ENCODE measurements at places on chromosomes 4 and X.

DNA sequence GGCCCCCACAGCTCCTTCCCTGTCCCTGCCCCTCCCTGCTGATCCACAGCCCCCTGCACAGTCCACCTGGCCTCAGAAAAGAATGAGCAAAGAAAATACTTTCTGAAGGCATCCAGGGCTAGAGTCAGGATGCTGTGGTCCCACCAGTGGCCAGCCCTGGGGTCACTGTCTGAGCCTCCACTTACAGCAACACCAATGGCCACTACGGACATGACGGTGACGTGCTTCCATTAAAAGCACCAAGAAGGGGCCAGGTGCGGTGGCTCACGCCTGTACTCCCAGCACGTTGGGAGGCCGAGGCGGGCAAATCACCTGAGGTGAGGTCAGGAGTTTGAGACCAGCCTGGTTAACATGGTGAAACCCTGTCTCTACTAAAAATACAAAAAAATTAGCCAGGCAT, 4.0 kb downstream of the JAKMIP1 start:
- DNase-seq: no peak

GRCh38 chr4:145639186-145639698, 20.1 kb downstream of the MMAA start:
- no peak for DNase-seq

DNA sequence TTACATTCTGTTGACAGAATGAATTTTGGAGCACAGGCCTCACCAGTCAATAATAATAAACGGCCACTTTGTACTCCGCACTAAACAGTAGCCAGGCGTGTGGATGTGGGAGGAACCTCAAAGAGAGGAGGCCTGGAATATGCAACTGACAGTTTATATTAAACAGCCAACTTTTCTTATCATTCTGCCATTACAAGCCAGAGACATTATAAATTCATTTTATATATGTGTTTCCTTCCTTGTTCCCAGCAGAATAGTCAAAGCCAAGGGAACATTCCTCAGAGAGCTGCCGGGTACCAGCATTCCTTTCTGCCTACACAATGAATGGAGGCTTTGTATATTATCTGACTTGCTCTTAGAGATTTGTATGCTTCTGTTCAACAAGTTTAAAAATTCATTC, 436.5 kb upstream of the FTHL17 start:
- DNase-seq: no peak

GRCh38 chrX:155086961-155087735, 15.8 kb downstream of the BRCC3 start:
- no peak for DNase-seq

GRCh38 chr4:174460684-174461083, 61.6 kb downstream of the HPGD start:
- DNase-seq: no peak

GRCh38 chr4:40734497-40734896, 15.3 kb upstream of the NSUN7 start:
- DNase-seq: no peak

GRCh38 chr4:128980816-128981326, 112.5 kb downstream of the SCLT1 start:
- DNase-seq: no peak

- no peak for DNase-seq
Observed at GRCh38 chr4:111754003-111754402, 391.3 kb upstream of the FAM241A start.

DNA sequence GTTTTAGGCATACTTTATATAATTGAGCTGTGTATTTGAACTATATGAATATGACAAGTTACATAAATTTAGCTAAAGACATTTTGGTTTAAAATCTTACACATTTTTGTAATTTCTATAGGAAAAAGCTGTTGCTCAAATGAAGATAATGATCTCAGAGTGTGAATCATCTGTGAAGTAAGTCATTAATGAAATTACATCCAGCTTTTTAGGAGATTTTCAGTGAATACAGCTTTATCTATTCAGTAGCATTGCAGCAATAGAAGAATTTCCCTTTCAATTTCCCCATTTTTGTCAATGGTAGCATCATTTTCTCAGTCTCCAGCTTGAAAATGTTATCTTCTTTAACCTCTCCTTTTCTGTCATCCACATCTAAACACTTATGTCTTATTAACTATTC, 59.5 kb downstream of the CEP135 start:
- no peak for DNase-seq

GRCh38 chr4:161249779-161250440, 913.9 kb downstream of the FSTL5 start:
- no peak for DNase-seq

DNA sequence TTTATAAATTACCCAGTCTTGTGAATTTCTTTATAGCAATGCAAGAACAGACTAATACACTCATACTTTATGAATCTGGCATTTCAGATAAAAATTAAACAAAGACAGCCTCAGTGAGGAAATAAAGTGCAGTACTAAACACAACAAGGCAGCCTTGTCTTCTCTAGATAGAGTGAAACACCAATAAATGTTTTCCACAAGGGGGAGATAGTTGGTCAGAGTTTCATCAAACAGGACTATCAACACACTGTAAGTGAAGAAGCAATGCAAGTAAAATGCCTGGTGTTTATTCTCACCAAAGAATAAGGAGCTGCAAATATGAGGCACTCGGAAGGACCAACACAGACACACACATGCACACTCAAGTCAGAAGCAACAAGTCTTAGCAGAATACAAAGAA, 62.8 kb downstream of the FAM9B start:
- DNase-seq: no peak

Data from activated T-cell treated with anti-CD3 and anti-CD28 coated beads, Interleukin-2, amount 50 U/mL, for 1 hour (primary cell).